ENCODE measurements at places on chromosomes 7 and 10.

- DNase-seq: no peak
These were observed 675 bp downstream of the ABRAXAS2 start for GRCh38 chr10:124802313-124802675.

DNA sequence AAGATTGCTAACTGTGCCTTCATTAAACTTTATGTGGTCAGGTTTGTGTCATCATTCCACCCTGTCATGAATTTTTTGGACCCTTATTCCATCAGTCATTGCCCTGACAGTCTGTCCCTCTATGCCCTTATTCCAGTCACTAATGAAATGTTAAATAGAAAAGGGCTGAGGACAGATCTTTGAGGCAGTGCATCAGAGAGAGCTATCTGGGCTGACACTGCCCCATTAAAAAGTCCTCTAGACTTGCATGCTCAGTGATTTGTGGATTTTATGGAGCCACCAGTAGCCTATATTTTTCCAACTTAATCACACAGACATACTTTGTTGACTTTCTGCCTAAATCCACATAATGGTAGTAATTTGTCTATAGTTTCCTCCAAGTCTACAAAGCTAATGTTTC is 264.7 kb upstream of the YAE1 start:
- DNase-seq: no peak

DNA sequence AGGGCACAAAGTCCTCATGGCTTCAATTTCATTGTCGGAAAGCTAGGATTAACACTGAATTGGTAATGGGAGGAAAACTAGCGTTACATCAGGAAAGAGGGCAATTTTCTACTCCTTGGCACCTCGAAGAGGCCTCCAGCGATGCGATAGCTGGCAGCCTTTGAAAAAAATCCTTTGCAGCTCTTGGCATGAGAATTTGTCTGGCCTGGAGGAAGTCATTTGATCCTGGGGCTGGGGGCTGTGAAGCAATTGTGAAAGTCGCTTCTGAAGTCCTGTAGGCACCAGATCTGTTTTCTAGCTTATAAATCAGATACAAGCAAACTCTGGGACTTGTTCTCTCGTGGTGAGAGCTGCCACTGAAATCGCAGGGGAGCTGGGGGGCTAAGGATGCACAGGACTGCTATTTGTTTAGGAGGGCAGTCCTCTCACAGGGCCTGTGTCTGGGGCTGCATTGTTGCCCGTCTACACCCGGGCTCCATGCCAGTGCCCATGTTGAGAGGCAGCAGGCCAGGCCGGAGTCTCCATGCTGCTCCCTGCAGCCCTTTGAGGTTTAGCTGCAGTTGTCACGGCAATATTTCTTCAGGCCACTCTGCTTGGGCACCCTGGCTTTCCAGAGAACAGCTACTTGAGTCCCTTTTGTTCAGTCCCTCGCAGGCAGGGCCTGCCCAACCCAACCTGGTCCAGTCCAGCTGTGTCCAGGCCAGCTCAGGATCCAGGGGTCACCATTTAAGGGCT is 206.8 kb upstream of the LYZL1 start:
- peak; percentile 49 for DNase-seq

DNA sequence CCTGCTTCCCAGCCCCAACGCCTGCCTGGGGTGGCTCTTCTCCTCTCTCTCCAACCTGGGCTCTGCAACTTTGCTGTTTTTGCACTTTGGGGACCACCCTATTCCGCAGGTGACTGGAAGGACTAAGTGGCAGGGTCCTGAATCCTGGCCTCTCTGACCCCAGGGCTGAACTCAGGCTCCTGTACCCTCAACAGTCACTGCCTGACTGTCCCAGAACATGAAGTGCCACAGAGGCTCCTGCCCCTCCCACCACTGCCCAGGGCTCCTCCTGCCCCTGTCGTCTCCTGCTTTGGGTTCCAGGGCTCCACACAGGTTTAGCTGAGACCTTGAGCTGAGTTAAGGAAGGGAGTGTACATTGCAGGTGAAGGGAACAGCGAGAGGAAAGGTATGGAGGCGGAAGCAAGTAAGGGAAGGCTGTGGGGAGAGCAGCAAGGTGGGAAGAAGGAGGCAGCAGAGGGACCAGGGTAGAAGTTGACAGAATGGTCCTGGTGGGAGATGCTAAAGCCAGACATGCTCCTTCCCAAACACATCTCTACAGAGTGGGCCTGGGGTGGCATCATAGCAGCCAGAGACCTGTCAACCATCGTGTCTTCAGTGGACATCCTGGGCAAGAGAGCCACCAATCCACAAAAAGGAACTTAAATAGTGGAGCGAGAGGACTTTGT is 5.7 kb upstream of the GRID1 start:
- no peak for DNase-seq

GRCh38 chr10:90872648-90873020 is 860 bp downstream of the RPP30 start:
- no peak for DNase-seq

DNA sequence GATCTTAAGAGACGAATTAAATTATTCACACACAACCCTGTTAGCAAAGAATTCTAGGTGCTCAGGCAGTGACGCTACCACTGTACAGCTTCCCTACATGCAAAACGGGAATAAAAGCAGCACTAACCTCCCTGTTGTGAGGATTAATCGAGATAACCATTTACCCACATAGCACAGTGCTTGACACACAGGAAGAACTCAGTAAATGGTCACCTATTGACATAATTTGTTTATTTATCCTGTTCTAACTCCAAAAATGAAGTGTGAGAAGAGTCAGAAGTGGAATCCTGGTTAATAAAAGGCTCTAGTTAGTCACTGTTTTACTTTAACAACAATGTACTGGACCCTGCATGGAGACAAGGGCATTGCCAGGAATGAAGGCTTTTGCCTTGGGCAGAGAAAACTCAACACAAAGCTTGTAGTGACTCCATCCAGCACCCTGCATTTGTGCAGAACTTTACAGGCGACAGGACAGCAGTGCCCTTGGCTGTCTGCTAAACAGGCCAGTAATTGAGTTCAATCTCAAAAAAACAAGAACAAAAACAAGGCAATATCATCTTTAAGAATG is 103.8 kb downstream of the SORBS1 start:
- DNase-seq: no peak

DNA sequence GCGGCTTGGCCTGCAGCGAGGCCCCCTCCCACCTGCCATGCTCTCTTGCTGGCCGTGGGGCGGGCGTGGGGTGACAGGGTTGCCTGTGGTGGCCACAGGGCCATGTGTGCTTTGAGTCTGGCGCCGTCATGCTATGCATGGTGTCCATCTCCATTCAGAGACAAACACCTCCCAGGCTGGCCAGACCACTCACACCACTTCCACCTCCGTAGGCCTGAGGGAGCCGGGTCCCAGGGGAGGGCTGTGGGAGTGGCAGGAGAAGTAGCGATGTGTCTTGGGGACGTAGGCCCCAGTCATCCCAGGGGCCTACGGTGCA is 65.5 kb downstream of the DNAJB6 start:
- DNase-seq: peak; percentile 37

DNA sequence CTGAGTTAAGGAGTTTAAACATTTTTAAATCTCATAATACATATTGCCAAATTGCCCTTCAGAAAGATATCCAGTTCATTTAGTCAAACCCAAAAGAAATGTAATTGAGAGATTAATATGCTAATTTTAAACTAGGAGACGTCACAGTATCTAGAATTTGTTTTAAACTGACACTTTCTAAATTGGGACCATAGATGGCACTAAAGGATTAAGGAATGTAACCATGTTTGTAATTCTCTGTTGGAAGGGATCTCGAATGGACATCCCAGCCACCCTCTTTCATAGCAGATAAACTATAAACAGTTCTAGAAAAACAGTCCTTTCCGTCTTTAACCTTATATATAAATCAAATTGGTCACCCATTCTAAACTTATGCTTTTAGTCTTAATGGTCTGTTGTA is 30.0 kb upstream of the SAMD9L start:
- DNase-seq: no peak

- no peak for DNase-seq
These were observed 107.0 kb downstream of the PODXL start for GRCh38 chr7:131449373-131449902.

Measured in Right ventricle myocardium superior (tissue), 1 donor.